ENCODE measurements at places on chromosomes 7 and 10.

DNA sequence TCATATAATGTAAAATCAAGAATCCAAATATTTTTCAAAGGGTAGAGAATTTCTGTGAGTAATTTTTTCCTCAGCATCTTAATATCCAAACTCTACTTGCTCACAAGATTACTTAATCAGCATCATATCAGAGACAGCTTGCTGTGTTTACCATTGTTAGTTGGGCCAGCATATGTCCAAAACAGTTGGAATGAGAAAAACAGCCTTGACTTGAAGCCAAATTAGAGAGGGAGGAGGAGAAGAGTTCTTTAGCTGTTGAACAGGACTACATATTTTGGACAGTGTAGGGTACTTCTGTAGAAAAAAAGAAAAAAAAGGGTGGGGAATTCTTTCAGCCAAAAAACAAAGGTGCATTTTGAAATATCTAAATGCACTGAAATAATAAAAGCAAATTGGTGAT is 69.8 kb downstream of the HDAC9 start:
- DNase-seq: no peak

- no peak for DNase-seq
Observed at GRCh38 chr10:101261702-101262101, 32.4 kb upstream of the LBX1 start.

DNA sequence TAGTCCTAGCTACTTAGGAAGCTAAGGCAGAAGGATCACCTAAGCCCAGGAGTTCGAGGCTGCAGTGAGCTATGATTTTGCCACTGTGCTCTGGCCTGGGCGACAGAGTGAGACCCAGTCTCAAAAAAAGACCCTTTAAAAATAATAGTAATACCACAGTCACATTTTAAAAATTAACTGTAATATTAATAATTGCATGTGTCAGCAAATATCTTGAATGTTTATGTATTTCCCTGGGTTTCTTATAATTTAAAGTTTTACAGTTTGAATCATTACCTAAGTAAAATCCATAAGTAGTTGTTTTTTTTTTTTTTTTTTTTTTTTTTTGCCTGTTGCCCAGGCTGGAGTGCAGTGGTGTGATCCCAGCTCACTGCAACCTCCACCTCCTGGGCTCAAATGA is 69.2 kb downstream of the LYZL2 start:
- no peak for DNase-seq

DNA sequence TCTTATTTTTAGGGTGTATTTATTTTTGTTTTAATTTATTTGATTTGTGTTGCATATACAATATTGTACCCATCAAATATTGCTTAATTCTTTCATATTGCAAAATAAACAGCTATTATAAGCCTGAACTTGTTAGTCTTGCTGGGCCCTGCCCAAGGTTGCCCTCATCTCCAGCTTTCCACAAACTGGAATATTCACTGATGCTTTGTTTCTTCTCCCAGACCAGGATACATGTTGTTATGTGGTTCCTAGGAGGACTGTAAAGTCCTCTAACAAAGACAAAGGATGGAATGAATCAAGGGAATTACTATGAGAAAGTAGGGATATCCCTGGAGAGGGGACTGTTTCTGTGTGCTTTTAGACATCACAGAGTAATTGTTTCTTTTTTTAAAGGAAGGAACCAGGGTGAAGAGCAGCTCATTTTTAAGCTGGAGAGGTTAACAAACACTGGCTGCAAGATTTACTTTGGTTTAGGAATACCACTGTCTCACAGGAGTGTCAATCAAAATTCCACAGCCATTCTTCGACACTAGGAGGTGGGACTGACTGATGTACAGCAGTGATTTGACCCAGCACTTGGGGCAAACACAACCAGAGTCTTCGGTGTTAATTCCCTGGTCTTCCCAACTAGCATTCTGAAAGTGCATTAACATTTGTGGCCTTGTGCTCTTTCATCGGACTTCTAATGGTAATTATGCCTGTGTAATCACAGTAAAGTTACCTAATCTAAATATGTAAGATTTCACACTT is 14.8 kb upstream of the CD36 start:
- DNase-seq: no peak
